ENCODE measurements at places on chromosomes 4 and X.

DNA sequence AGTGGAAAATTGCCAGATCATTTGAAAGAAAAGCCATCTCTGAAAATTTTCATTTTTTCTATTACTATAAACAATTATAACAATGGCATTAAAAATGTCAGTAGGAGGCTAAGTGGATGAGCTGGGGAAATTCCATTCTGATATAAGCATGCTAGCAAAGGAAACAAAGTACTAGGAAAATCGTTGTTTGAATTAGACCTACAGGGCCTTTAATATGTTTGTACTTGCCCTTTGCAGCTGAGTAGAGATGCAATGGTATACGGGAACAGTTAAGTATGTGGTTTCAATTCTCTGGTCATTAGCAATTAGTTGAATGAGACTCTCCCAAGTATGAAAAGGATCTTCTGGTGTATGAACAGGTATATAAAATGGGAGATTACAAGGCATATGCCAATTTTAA is 452.2 kb downstream of the PCDH11X start:
- no peak overlapping the region for H3K27ac ChIP-seq

DNA sequence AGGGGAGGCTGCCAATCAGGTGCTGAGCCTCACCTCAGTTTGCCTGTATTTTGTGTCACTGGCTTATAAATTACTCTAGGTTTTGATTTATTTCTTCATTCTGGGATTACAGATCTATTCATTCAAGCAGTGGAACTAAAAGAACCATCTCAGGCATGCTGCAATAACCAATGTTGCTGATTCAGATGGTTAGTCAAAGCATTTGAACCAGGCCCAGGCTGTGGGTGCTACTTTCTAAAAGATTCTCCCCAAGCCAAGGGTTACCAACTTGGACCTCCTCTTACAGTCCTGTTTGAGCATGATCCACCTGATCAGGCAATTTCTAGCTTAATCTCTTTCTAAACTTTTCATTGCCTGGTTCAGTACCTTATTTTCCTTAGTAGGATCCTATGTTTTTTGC is 67.2 kb downstream of the TMEM131L start:
- no peaks in the 10 kb centered on the region for H3K27me3 ChIP-seq
- H3K4me1 ChIP-seq, result peaks cover 37% of the 10 kb centered on the region
- DNase-seq, result no peak
- no peak overlapping the region for H3K4me3 ChIP-seq
- no peaks in the 10 kb centered on the region for H3K36me3 ChIP-seq

GRCh38 chr4:86825511-86825910 is 23.7 kb downstream of the SLC10A6 start:
- H3K4me3 ChIP-seq, result no peak overlapping the region
- H3K36me3 ChIP-seq, result peaks cover 79% of the 10 kb centered on the region
- no peak for DNase-seq
- no peaks in the 10 kb centered on the region for H3K27me3 ChIP-seq
- H3K4me1 ChIP-seq, result no peaks in the 10 kb centered on the region
- H3K27ac ChIP-seq, result no peak overlapping the region

DNA sequence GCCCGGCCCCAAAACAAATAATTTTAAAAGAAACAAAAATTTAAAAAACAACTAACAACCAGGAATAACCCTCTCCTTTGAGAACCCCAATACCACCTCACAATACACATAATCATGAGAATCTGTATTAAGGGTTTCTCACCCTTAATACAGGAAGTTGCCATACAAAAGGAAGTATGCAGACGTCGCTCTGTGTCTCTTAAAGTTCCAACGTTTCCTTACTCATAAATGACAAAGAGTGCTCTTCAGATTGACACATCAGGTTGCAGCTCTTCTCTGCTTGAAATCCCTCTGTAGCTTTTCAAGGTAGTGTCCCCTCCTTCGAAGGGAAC is 73.9 kb upstream of the IRF2 start:
- H3K27me3 ChIP-seq, result no peaks in the 10 kb centered on the region
- H3K4me1 ChIP-seq, result no peaks in the 10 kb centered on the region
- H3K36me3 ChIP-seq, result no peaks in the 10 kb centered on the region
- H3K27ac ChIP-seq, result no peak overlapping the region

GRCh38 chr4:36029951-36030350 is 214.4 kb downstream of the ARAP2 start:
- no peak for DNase-seq
- no peaks in the 10 kb centered on the region for H3K36me3 ChIP-seq
- H3K27me3 ChIP-seq, result no peaks in the 10 kb centered on the region
- H3K4me3 ChIP-seq, result no peak overlapping the region

DNA sequence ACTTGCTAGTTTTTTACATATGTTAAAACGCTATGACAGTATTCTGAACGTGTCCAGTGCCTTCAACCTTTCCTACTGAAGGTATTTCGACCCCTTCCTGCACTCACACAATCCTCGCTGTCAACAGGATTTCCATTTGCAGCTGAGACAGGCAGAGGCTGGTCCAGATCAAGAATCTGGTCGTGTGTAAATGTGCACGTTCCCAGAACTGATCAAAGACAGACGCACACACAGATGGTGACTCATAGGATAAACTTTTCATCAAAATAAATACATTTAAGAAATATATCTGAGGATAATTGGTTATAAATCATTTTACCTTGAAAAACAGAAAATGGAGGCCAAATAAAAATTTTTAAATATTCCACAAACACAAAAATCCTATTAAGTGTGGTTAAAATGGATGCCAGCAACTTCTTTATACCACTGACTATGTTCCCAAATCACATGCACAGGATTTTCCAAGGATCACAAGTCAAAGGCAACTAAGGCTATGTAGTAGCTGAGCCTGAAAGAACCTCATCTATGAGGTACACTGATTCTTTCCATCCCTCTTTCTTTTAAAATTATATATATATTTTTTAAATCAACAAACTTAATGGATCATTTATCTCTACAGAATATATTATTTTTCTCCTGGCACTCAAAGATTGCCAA is 85.9 kb downstream of the RNF150 start:
- no peak overlapping the region for H3K4me3 ChIP-seq
- no peaks in the 10 kb centered on the region for H3K4me1 ChIP-seq
- no peaks in the 10 kb centered on the region for H3K36me3 ChIP-seq
- no peaks in the 10 kb centered on the region for H3K27me3 ChIP-seq
- DNase-seq, result no peak
- no peak overlapping the region for H3K27ac ChIP-seq

DNA sequence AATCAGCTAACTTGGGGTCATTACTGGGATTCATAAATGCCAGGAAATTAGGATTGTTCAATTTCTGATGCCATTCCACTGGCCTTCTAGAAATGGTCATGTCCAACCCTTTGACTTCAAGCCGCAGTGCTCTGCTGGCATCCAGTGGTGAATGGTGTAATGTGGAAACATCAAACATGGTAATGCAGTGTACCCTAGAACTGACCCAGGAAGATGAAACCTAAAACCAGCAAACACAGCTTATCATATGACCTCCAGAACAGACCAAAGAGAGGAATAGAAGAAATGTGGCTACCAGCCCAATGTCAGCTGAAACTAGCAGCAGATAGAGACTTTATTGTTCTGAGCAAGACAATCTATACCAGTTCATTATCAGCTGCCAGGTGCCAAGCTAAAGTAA is 13.8 kb downstream of the CXCL13 start:
- H3K27ac ChIP-seq, result no peak overlapping the region
- no peaks in the 10 kb centered on the region for H3K27me3 ChIP-seq
- DNase-seq, result no peak
- no peaks in the 10 kb centered on the region for H3K4me1 ChIP-seq
- no peak overlapping the region for H3K4me3 ChIP-seq
- H3K36me3 ChIP-seq, result no peaks in the 10 kb centered on the region

GRCh38 chrX:149467920-149468319 is 37.2 kb downstream of the IDS start:
- no peak overlapping the region for H3K4me3 ChIP-seq
- no peaks in the 10 kb centered on the region for H3K27me3 ChIP-seq
- no peak overlapping the region for H3K27ac ChIP-seq

DNA sequence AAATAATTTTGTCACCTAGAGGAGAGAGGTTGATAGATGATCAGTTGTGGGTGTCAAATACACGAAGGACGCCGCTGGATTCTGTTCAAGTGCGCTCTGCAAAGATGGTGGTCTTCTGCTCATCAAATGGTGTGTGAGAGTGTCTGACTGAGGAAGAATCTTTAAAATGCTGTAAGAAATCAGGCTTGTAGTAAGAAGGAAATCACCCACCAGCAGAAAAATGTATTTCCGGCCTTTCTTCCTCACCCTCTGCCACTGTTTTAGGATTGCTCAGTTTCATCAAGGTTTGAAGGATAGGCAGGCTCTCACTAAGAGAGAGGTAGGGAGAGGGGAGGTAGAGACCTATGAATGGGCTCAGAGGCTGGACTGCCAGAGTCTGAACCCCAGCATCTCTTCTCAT is 28.7 kb downstream of the RHOH start:
- H3K36me3 ChIP-seq, result no peaks in the 10 kb centered on the region
- no peak overlapping the region for H3K27ac ChIP-seq
- no peaks in the 10 kb centered on the region for H3K4me1 ChIP-seq
- H3K4me3 ChIP-seq, result no peak overlapping the region
- no peak for DNase-seq
- H3K27me3 ChIP-seq, result no peaks in the 10 kb centered on the region

DNA sequence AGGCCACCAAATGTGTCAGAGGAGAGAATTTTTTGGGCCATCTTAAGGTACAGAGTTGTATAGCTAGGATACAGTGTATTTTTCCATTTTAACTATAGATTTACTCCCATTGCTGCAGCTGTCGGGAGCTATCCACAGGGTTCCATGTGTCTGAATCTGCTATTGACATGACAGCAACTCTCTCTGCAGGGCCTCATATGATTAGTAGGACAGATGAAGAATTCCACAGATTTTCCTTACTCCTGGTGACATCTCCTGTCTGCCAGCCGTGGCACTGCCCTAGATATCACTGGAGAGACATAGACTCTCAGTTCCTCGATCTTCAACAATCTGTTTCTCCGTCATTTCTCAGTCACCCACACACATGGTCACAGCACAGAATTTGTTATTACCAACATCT is 86.5 kb downstream of the SPCS3 start:
- DNase-seq, result no peak
- H3K4me1 ChIP-seq, result no peaks in the 10 kb centered on the region
- no peaks in the 10 kb centered on the region for H3K27me3 ChIP-seq
- H3K4me3 ChIP-seq, result no peak overlapping the region
- no peaks in the 10 kb centered on the region for H3K36me3 ChIP-seq

DNA sequence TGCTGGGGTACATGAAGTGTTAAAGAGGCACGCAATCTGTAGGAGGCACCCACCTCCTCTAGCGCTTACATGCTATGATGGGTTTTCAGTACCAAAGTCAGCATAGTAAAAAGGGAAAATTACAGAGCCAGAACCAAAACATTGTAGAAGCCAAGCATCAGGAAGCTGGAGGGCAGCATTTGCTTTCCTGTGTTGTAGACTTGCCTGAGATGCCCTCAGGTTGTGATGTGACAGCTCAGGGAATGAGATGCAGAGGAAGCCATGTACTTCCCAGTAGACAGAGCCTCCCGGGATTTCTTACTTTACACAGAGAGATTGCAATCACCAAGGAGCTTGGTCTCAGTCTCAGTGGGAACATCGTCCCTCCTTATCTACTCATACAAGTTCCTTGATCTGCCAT is 161.5 kb downstream of the ARAP2 start:
- no peak for DNase-seq
- H3K4me3 ChIP-seq, result no peak overlapping the region
- H3K36me3 ChIP-seq, result peaks cover 57% of the 10 kb centered on the region
- H3K4me1 ChIP-seq, result no peaks in the 10 kb centered on the region

DNA sequence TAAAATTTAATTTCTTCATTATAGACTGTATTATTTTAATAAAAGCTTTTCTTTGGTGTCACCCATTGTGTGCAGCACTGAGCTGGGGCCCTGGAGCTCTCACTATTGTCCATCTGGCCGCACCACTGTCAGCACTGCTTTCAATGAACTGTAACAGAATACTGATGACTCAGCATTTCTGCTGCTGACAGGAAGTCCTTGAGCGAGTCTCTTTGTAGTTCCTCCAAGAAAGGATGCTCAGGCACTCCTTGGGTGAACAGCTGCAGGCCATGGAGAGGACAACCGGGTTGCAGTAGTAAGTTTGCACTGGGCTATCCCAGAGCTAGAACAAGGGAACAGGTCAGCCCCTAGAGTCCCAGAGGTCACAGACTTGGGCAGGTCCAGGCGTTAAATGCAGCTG is 81.6 kb downstream of the SORBS2 start:
- H3K36me3 ChIP-seq, result no peaks in the 10 kb centered on the region
- peak overlapping the region; percentile 83 for H3K27ac ChIP-seq
- no peak for DNase-seq
- H3K4me1 ChIP-seq, result peaks cover 5% of the 10 kb centered on the region
- no peak overlapping the region for H3K4me3 ChIP-seq

- no peaks in the 10 kb centered on the region for H3K4me1 ChIP-seq
- H3K27me3 ChIP-seq, result no peaks in the 10 kb centered on the region
- no peak for DNase-seq
Measured at GRCh38 chrX:108178143-108178498, 86.5 kb downstream of the ATG4A start.

DNA sequence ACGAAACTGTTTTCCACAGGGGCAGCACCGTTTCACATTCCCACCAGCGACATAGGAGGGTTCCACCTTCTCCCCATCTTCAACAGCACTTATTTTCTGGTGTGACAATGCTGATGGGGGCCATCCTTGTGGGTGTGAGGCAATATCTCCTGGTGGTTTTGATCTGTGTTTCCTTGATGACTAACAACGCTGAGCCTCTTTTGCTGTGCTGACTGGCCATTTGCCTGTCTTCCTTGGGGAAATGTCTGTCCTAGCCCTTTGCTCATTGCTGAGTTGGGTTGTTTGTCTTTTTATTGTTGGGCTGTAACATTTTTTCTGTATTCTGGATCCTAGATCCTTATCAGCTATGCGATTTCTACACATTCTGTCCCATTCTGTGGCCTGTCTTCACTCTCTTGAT is 33.7 kb downstream of the ATP2B3 start:
- no peak for DNase-seq
- H3K27ac ChIP-seq, result no peak overlapping the region
- H3K27me3 ChIP-seq, result no peaks in the 10 kb centered on the region
- no peak overlapping the region for H3K4me3 ChIP-seq
